ENCODE measurements at places on chromosomes 16 and 17.

GRCh38 chr17:27996202-27997043, 46.1 kb upstream of the NLK start:
- no peak for DNase-seq

DNA sequence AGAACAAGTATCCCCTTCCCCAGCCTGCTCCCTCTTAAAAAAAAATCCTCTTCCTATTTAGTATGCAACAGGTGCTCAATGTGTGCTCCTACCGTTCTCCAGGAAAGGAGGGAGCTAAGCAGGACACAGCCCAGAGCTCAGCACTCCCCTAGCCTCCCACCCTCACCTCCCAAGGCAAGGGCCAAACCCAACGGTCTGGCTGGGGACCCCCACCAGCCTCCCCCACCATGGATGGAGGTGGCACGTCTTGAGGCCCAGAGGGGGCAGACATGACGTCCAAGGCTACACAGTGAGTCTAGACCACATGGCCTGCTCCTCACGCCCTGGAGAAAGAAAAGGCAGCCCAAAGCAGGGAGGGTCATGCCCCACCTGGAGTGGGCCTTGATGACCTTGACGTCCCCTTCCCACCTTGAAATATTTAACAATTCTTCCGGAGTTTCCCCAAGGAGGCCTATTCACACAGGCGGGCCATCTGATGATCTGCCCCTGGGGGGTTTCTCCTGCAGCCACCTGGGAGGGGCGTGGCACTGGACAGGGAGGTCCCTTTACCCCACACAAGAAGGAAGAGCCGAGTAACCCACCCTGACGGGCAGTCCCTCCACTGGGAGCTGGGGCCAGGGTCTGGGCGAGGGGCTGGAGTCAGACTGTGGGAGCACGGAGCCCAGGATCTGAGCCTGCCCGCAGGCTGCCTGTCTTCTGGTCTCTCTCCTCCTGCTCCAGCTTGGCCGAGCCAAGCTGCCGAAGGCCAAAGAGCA, 89.4 kb upstream of the CBX4 start:
- DNase-seq: no peak

- DNase-seq: no peak
Observed at GRCh38 chr17:57038486-57038885, 46.6 kb upstream of the AKAP1 start.

DNA sequence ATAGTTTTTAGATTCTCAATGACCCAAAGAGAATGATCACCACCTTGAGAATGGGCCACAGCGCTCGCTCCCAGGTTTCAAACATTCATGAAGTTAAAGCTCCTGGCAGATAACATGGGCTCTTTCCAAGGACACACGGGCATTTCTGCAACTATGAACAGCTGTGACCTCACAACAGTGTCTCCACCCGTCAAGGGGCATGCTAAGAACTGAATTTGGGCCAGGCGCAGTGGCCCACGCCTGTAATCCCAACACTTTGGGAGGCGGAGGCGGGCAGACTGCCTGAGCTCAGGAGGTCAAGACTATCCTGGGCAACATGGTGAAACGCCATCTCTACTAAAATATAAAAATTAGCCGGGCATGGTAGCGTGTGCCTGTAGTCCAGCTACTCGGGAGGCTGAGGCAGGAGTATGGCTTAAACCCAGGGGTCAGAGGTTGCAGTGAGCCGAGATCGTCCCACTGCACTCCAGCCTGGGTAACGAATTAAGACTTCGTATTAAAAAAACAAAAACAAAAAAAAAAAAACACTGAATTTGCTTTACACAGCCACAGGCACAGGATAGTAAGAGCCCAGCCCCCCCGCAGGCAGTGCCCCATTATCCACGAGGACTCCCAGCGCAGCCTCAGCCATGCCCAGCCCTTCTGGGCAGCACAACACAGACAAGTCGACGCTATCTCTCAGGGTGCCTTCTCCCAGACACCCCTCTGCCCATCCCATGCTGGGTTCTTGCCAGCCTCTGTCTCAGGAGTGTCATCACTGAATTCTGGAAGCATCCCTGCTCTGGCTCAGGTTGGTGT, 7.2 kb downstream of the USP7 start:
- no peak for DNase-seq

GRCh38 chr17:77420095-77420803, 279.5 kb downstream of the SEC14L1 start:
- no peak for DNase-seq

GRCh38 chr17:79322211-79323123, 247.8 kb downstream of the ENGASE start:
- no peak for DNase-seq

DNA sequence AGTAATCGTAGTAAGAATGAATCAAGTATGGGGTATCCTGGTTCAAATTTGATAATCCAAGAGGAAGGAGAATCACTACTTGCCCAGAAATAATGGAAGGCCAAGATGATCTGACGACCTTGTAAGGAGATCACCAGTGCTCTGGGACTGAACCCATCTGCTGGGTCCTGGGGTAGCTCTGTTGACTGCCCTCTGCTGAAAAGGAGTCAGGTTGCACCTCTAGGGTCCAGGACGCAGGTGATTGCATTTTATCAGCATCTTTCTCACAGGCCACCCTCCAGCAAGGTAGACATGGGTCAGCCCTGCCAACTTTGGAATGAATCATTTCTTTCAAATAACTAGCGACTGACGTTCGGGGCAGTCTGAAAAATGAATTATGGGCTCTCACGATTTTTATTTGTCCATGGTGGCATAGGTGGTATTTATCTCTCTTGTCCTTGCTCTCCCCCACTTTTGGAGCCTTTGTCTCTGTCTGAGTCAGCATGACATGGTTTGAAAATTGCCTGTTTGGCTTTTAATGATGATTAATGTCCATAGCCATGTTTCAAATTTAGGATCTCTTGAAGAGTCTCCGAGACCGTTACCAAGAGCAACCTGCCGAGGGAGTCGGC, 163.7 kb downstream of the MSI2 start:
- DNase-seq: no peak

DNA sequence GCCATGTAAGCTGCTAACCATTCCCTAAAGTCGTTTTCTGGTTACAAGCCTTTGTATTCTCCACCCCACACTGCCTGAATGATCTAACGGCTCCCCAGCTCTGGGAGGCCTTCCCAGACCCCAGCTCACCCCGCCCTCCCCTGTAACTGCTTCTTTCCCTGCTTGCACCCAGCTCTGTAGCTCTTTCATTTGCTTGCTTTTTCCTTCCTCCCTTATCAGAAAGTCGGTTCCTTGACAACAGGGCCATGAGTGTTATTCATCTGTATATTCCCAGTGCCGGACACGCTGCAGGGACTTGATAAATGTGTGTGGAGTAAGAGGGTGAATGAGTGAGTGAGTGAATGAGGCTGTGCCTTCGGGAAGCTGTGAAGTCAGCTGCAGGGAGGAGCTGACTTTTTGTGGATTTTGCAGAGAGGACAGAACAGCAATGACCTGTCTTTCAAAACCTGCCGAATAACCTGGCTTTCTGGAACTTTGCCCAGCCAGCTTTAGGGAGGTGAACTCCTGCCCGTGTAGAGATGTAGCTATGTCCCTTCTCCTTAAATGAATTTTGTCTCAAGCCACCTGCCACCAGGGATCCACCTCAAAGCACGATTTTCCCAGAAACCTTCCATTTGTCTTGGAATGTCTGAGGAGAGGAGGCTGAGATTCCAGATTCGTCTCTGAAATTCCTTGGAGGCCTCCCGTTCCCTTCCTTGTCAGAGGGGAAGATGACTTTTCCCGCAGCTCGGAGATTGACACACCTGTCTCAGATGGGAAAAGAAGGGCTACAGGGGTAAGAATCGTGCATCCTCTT, 20.0 kb upstream of the CACNG4 start:
- no peak for DNase-seq

DNA sequence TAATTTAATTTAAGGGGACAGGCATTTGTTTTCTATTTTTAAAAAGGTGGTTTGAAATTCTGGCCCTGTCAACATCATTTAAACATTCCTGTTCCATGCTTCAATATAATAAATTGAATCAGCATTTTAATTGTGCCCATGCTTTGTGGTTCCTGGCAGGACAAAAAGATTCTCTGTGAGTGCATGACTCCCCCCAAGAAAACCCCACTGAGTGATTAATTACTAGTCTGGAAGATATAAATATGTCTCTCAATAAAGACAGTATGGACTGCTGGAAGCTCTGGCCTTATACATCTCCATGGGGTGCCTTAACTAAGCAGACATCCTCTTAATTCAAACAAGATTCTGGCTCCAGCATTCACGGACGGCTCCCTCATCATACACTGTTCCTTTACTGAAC, 95.0 kb upstream of the PSMD7 start:
- DNase-seq: no peak

GRCh38 chr17:17568772-17569195, 22.7 kb downstream of the PEMT start:
- no peak for DNase-seq

Measured in GM04504 (cell line).